ENCODE measurements at places on chromosomes 7 and 10.

DNA sequence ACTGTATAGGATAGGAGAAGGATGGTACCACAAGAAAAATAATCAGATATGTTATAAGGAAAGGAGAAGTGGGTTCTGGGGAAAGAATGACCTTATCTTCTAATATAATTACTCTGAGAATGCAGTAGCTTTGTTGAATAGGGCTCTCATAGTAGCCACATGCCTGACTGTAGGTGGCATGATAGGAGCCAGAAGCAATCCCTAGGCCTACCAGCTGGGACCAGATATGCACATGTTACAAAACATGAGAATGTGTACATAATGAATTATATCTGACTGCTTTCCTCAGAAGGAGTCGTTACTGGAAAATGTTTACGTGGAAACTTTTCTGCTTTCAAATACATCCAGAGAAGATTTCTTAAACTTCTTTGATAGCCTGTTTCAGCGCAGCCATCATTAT, 53.2 kb upstream of the FAM3C start:
- no peak for DNase-seq

GRCh38 chr10:71747551-71748523, 25.5 kb downstream of the VSIR start:
- DNase-seq, result no peak

DNA sequence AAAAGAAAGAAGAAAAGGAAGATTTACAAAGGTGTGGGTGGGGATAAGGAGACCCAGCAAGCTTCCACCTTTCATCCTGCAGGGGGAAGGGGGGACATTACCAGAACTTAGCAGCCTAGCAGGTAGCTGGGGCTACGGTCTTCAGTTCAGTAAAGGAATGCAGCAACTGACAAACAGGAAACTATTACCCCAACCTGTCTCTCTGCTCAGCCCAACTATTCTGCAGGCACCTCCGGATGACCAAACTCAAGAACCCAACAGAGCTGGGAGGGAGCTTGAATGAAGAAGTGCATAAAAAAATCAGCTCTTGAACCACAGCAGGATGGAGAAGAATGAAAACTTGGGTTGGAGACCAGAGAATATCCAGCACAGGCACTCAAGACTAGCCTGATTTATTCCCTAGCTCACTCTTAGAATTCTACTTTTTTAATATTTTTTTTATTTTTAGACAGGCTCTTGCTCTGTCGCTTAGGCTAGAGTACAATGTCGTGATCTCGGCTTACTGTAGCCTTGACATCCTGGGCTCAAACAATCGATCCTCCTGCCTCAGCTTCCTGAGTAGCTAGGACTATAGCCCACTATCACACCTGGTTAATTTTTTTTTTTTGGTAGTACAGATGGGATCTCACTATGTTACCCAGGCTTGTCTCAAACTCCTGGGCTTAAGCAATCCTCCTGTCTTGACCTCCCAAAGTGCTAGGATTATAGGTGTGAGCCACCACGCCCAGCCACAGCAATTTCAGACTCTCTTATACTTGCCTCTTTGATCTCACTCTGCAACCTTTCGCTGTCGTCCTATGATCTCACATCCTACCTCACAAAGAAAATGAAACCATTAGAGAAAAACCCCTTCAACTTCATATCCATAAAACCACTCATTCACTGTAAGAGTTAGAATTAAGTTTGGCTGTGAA, 18.5 kb upstream of the C10orf67 start:
- no peak for DNase-seq

DNA sequence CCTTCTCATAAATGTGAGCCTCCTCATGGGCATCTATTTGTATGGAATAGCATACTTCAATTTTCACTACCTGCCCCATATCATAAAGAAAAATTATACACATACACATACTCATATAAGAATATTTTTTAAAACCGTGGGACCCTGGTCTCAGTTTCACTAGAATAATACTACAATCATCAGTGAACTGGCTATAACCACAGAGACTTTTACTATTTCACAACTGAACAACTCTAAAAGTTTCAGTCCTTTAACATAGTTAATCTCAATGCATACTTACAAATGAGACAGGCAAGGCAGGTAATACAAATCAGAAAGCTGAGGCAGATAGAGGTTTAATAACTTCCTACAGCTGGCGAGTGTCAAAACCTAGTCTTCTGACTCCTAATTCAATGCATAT, 83.1 kb downstream of the LRRN3 start:
- DNase-seq, result no peak

DNA sequence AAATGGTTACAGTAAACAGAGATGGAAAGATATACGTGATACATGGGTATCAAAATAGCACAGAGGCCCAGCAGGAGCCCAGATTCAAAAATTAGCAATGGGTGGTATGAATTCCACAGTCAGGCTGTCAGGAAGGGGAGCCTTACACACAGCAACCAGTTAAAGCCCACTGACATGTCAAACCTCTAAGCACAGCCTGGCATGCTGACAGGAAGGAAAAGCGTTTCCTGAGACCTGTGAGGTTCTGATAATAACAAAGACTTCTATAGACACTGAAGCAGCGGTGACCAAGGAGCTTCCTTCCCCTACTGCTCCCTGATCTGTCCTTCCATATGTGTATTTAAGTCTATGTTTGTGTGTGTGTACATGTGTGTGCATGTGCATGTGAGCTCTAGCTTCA, 89.9 kb downstream of the PHYHIPL start:
- DNase-seq, result no peak

- no peak for DNase-seq
Measured at GRCh38 chr7:116545411-116545993, 20.7 kb downstream of the CAV1 start.

GRCh38 chr7:114109304-114109703, 190.5 kb upstream of the PPP1R3A start:
- DNase-seq, result no peak

DNA sequence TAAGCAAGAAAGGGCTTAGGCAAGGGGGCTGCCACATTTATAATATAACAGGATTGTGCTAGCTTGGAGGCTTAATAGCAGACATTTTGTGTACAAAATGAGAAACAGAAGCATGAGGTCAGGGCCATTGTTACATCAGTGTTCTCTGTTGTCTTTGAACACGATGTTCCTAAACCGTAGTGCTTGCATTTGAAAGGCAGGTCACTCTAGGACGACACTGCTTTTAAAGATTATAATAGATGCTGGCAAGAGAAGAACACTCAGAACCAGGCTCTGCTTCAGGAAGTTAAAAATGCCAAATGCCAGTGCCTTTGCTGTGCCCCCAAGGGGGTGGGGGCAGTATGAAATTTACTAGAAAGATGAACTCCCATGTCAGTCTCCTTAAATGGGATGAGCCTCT, 91.1 kb downstream of the SORCS3 start:
- DNase-seq, result no peak

DNA sequence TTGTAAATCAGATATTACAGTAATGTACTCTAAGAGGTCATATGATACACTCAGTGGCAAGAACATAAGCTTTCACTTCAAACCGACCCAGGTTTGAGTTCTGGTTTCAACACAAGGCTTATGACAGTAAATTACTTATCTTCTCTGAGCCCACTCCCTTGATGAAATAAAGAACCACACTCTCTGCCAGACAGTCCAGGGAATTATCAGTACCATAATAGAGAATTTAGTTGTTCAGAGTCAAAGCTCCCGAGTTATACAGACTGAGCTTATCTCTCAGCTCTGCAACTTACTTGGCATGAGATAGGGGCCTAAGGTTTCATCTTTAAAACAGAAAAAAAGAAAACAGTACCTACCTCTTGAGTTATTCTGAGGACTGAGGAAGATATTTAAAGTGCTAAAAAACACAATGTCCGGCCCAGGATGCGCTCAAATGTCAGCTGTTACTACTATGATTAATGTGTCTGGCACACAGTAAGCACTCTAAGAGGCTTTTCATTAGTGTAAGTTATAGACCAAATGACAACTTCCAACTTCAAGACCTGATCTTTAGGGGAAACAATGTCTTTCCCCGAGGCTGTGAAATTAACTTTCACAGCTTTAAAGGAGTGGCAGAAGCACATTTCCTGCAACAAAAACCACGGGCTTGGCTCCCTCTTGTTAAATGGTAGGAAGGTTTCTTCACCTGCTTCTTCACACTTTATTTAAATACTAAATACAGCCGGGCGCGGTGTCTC, 38.1 kb downstream of the UBE2H start:
- no peak for DNase-seq

DNA sequence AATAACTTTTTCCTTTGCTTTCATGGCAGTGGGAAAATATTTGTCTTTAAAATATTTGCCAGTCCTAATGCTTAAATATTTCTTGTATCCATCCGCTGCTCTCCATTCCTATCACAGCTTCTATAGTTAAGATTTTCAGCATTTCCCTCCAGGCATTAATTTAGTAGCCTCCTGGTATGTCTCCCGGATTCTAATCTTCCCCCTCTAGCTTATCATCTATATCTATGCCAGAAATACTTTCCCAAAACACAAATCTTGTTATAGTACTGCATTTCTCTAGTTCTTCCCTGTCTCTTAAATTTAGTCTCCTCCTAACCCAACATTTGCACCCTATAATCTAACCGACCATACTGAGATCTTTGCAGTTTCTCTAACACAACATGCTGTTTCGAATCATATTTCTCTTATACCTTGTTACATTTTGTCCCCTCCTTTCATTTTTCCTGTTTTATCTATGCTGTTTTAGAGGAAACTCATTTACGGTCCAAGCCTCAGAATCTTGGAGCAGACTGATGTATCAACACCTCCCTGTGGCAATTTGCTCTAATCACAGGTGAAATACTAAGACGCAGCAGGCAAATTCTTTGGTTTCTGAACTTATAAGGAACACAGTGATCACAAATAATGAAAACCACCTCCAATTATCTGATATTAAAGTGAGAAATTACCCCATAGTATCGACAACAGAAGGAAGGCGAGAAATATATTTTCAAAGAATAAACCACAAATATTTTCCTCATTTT, 10.3 kb downstream of the CNTNAP2 start:
- no peak for DNase-seq

DNA sequence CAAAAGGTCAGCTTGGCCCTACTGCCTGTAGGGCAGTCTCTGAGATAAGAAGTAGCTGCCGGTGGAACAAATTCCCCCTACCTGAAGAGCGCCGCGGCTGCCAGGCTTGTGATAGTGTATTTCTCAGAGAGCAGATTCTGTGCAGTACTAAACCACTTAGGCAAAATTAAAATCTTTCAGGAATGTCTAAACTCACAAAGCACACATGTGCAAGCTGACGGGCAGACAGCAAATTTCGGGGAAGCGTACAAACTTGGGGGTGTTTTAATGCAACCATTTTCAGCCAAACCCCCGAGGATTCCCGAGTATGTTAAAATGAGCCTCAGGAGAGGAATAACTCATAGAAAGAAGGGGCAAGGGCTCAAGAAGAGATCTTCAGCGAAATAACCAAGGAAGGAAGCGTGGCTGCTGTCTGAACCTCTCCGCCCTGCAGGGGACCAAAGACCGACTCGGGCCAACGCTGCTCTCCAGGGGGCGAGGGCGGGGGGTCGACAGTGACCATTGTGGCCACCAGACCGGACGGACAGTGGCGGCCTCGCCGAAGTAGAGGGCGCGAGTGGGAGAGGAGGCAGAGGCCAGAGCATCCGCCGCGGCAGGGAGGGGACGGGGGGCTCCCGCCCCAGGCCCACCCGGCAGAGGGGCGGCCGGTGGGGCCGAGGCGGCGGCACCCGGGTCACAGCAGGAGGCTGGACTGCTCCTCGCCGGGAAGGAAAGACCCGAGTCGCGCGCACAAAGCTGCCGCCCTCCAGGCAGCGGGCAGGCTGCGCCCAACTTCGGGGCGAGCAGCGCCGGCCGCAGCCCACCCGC, 819 bp downstream of the HYCC1 start:
- no peak for DNase-seq

DNA sequence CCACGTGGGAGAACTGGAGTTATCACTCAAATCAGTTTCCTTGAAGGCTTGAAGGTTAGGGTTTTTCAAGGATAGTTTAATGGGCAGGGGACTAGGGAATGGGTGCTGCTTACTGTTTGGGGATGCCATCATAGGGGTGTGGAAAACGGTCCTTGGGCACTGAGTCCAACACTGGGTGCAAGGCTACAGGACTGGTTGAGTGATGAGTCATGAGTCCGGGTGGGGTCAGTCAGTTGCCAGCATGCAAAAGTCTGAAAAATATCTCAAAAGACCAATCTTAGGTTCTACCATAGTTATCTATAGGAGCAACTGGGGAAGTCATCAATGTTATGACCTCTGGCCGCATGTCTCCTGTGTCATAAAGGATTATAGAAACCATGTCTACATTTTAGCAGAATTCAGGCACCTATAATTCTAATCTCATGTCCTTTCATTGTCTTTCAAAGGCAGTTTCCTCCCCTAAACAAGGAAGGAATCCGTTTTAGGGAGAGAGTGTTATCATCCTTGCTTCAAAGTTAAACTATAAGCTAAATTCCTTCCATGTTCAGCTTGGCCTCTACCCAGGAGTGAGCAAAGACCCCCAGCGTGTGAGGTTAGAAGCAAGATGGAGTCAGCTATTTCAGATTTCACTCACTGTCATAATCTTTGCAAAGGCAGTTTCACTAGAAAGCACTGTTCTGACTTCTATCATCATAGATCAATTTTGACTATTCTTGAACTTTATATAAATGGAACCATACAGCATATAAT, 94.5 kb downstream of the COL26A1 start:
- DNase-seq, result no peak

GRCh38 chr10:74937266-74937856, 111.0 kb downstream of the KAT6B start:
- no peak for DNase-seq

- DNase-seq, result no peak
Measured at GRCh38 chr7:12398186-12398585, 5.5 kb downstream of the VWDE start.

- no peak for DNase-seq
Measured at GRCh38 chr7:2052657-2053048, 180.1 kb downstream of the MAD1L1 start.

- no peak for DNase-seq
Measured at GRCh38 chr10:76086170-76086760, 654.8 kb downstream of the LRMDA start.
